ENCODE measurements at places on chromosomes 3 and 15.

DNA sequence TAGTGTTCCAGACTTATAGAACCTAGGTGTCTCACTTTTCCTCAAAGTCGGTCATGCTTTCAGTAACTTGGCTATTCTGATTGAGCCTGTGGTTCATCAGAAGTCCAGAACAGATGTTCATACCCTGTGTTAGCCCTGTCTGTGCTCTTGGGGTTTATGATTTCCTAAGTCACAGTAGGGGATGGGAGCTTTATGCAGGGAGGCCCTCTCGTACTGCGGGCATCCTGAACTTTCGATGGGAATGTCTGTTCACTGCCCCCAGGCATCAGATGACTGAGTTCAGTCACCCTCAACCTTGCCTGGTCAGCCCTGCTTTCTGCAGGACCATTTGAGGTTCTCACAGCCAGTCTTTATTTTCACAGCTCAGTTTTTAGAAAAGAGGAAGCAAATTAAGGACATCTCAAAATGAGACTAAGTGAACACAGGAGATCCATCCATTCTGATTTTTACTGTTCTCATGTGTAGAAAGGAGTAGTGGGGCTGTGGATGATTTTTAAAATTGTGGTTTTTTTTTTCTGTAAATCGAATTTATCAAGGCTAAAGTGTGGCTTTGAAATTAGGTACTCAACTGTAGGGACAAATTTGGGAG lies 71.3 kb downstream of the CMTM8 start:
- DNase-seq = no peak

DNA sequence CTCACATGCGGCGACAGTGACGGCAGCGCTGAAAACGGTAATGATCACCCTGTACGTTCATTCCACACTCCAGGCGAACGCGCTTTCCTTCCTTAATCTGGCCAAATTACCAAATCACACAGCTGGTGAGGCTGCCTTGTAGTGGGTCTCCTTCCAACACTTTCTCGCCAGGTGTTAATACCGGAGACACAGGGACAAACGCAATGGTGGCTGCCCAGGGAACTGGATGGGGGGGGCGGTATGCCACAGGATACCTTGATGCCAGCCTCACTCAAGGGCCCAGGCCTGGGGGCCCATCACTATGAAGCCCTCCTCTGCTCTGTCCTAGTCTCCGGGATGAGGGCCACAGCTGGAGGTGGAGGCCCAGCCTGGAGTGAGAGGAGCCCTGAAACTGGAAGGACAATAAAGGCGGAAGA lies 1.4 kb upstream of the CAMK2N2 start:
- DNase-seq = no peak

- DNase-seq = no peak
Measured at GRCh38 chr3:150278843-150279381, 129.2 kb upstream of the TSC22D2 start.

DNA sequence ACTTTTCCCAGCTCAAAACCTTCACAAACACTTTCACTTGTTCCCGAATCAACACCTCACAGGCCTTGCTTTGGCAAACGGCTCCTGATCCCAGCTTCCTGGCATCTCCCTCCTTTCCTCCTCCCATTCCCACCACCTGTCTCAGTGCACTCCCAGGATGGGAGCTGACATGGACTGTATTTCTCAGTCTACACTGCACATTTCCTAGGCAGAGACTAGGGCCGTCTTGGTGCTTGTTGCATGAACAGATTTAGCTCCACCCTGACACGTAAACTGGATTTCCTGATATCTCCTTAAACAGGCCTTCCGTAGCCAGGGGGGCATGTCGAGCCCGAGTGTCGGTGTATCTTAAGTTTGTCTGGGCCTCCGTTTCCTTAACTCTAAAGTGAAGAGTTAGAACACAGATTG lies 790 bp upstream of the WHAMM start:
- no peak for DNase-seq

- DNase-seq = no peak
Measured at GRCh38 chr15:69088300-69088965, 72.0 kb upstream of the GLCE start.

DNA sequence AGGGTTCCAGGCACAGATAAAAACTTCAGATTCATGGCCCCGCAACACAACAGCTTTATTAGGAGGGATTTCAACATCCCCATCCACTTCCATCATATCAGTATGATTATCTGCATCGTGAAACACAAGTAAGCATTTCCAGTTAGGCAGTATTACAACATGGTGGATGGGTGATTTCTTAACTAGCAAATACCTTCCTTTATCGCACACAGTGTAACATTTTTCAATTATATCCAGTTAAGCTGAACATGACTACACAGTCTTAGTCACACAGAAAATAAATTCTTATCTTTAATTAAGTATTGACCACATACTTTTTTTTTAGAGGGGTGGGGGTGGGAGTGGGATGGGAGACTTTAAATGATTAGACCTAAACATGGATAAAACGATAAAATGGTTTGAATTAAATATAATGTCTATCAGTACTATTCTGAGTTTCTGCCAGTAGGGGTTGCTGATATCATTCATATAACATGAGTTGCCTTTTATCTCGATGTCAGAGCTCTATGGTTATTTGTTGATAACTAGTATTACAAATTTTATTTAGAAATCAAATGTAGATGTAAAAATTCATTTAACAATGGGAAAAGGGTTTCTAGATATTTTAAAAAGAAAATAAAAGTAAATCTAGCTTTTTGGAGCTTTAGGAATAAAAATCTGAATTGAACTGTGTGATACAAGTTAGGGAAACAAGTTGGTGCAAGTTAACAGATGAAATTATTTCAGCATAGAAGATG lies 146.6 kb downstream of the TBL1XR1 start:
- DNase-seq = no peak

DNA sequence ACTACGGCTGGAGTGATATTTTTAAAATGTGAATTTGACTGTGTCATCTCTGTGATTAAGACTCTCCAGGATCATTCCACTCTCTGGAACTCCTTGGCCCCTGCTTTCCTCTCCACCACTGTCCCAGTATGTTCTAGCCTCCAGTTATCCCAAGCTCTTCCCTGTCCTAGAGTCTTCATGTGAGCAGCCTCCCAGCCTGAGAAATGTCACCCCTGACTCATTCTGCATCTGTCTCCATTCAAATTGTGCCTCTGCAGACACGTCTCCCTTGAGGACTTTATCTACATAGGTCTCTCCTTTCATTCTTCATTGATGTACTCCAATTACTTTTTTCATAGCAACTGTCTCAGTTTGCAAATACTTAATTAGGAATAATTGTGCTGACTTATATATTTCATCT lies 317.7 kb upstream of the ADAMTS9 start:
- no peak for DNase-seq

GRCh38 chr3:74436184-74436583 lies 178.3 kb downstream of the CNTN3 start:
- no peak for DNase-seq

DNA sequence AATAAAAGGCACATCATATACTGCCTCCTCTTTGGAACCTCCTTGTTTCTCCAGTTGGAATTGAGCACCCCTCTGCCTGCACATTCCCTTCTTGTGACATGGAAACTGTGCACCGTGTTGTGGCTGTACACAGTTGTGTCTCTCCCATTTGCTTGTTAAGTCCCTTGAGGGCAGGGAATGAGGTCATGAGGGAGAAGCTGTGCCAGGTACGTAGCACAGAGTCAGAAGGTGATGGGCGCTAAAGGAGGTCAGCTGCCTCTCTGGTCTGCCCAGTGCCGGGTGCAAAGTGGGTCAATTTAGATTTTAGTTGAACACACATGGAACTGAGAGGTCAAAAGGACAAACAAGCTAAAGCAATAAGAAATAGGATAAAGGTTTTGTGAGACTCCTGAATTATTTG lies 124.4 kb downstream of the FAM43A start:
- DNase-seq = no peak

GRCh38 chr3:30620402-30621360 lies 14.3 kb downstream of the TGFBR2 start:
- no peak for DNase-seq

DNA sequence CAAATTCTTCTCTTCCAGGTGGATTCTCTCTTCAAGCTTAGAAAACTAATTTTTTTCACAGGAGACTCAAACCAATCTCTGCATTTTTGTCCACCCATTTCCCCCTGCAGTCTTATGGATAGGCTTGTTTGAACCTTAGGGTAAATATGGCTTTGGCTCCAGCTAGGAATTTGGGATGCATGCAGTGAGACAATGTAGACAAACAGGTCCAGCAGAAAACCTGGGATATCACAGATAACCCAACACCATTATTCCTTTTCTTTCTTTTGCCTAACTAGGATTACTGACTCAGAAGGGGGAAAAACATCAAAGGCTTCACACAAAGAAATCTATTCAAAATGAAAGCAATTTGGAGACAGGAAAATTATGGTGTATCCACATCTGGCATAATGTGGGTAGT lies 11.2 kb upstream of the SEMA5B start:
- DNase-seq = no peak

- no peak for DNase-seq
Measured at GRCh38 chr15:42108806-42109205, 14.4 kb upstream of the PLA2G4D start.

GRCh38 chr3:99366663-99367429 lies 271.5 kb upstream of the COL8A1 start:
- DNase-seq = no peak

GRCh38 chr3:71227270-71227661 lies 356.3 kb downstream of the FOXP1 start:
- no peak for DNase-seq

GRCh38 chr3:168002786-168003368 lies 92.8 kb downstream of the GOLIM4 start:
- DNase-seq = no peak

DNA sequence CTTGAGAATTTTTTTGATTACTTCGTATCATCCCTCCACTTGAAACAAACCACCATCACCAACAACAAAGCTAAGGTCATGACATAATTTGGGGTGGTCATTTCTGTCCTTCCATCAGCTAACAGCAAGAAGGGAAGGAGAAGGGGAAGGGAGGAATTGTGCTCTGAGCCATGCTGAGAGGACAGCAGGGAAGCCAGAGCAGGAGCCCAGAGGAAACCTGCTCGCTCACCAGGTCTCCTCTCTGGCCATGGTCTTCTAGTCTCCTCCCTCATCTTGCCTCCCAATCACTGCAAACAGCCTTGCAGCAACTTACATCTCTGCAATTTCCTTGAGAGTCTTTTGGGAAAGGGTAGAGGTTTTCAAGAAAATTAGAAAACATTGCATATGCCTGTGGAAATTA lies 196.7 kb downstream of the SSR3 start:
- no peak for DNase-seq

GRCh38 chr15:68999091-68999490 lies 15.4 kb upstream of the NOX5 start:
- DNase-seq = no peak

- no peak for DNase-seq
Measured at GRCh38 chr15:78739996-78740903, 71.0 kb downstream of the ADAMTS7 start.

DNA sequence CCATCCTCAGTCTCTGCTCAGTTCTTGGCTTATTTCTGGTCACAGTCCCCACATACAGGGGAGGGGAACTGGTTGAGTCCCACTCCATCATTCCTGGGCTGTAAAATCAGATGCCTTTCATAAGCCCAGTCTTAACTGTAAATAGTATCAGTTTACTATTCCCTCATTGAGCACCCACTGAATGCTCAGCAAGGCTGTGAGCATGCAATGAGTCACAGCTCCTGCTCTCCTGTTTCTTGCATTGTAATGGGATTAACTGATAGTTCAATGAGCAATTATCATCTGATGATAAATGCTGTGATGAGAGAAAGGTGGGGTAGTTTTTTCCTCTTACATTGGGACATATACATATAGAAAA lies 113.6 kb upstream of the TPM1 start:
- DNase-seq = no peak

DNA sequence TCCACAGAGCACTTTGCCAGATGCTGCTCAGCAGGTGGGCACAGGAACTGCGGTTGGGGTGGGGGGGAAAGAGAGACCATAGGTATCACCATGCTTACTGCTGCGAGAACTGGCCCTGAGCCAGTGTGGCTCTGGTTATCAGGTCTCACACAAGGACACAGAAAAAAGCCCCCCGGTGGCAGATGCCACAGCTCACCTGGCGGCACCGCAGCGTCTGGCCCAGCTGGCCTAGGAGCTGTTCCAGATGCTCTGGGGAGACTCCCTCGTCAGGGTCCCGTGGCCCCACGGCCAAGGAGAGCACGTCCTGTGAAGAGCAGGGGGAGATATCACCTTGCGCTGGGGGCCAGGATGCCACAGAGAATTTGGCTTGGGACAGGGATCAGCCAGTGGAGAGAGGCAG lies 10.8 kb downstream of the CDAN1 start:
- no peak for DNase-seq

DNA sequence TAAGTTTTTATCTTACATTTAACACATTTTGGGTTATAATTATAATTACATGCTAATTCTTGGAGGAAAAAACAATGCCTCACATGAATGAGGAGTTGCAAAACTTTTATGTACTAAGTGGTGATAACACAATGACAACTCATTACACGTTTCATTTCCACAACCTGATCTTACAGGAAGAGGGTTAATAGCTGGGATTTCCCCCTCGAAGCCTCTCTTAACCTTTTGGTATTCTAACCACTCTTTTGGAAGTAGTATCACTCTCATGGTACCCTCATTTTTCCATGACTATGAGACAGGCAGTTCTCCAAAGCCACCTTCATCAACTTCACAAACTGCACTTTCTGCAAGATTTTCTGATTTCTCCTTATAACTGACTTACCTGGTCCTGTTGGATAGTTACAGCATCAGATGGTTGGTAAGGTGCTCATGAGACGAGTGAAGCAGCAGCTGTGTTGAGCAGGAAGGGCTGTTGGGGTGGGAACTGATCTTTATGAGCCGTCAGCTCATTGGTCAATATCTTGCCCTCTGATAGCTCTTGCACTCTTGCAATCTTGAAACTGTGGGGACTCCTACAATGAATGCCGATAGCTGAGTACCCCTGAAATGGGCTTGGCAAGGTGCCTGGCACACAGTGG lies 41.6 kb downstream of the ACAN start:
- DNase-seq = no peak

DNA sequence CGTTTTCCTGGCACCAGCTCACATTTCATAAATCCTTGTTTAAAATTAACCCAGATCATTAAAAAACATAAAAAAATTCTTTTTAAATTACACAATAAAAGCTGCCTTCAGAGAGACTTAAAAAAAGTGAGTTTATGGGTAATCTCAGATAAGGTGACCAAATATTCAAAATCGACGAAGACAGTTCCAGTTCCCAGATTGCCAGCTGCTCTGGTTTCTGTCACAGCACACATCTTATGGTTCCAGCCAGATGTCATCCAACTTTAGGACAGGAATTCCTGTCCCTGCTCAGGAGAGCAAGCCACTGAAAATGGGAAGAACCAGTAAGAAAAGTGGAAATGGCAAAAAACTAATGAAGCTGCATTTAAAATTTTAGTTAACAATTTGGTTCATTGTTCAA lies 15.8 kb upstream of the ZNF770 start:
- no peak for DNase-seq

DNA sequence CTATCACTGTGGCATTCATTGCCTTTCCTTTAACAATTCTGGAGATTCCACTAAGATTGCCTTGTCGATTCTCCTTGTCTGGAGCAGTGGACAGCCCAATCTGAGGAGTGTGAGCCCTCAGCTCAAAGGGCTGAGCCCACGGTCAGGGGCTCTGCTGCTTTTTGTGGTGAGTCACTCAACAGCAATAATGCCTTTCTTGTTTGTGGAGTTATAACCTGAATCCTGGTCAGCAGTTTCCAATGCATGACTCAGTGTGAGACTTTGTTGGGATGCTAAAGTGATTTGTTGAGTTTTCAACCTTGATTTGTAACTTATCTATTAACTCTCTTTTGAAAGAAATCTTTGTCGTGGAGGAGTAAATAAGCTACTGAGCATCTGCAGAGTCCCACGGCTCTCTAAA lies 183.5 kb downstream of the TJP1 start:
- no peak for DNase-seq

- no peak for DNase-seq
Measured at GRCh38 chr3:142997330-142997729, 4.0 kb upstream of the U2SURP start.
